Thyroid gland (tissue), 4 donors: ENCODE measurements at places on chromosomes 4 and X. TPM values are rescaled to one million over a fixed set of nuclear protein-coding genes. Genes with fewer than 3 reads are reported as not detected.

The MRFAP1L1 gene
- total RNA-seq, result 93.9 TPM

The ZXDB gene
- total RNA-seq, result 13.4 TPM

The PLK4 gene
- 1.2 TPM for total RNA-seq

The RTL9 gene
- 0.54 TPM for total RNA-seq

The GPM6B gene
- 6.1 TPM for total RNA-seq

The ASB5 gene
- total RNA-seq, result not detected

- peaks cover 8% of the 10 kb centered on the region for H3K4me1 ChIP-seq
- no peaks in the 10 kb centered on the region for H3K36me3 ChIP-seq
- H3K4me3 ChIP-seq, result no peak overlapping the region
- no peaks in the 10 kb centered on the region for H3K27me3 ChIP-seq
- no peak overlapping the region for H3K27ac ChIP-seq
- no peak for DNase-seq
Measured at GRCh38 chr4:184980261-184980660, 38.0 kb upstream of the HELT start.

DNA sequence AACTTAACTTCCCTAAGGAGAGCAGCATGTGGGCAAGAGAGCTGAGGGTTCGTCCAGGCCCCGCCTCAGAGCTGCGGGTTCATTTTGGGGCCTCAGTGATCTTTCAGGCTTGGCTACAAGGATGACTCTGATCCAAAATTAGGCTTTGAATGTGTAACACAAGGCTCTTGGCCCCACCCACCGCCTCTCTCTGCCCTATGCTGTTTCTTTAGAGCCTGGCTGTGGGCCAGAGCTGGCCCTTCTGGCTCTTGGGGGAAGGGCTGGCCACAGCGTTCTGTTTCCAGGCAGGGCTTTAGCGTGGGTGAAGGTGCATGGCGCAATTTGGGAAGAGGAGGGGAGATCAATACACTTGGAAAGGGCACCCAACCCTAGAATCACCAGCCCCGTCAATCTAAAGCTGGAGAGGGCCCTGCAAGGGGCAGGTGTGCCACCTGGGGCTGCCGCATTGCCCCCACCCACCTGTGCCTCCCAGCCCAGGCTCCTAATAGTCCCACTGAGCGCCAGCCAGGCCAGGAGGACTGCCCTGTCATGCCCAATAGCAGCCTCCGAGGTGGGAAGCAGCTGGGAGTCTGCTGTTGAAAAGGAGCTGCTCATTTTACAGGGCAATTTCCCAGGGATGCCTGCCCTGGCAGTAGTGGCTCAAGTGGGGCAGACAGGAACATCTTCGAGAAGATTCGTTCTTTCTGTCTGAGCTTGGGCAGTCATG is 84.5 kb upstream of the MAML3 start:
- H3K27ac ChIP-seq, result peak overlapping the region; percentile 87
- peaks cover 30% of the 10 kb centered on the region for H3K4me1 ChIP-seq
- no peaks in the 10 kb centered on the region for H3K27me3 ChIP-seq
- no peaks in the 10 kb centered on the region for H3K36me3 ChIP-seq

DNA sequence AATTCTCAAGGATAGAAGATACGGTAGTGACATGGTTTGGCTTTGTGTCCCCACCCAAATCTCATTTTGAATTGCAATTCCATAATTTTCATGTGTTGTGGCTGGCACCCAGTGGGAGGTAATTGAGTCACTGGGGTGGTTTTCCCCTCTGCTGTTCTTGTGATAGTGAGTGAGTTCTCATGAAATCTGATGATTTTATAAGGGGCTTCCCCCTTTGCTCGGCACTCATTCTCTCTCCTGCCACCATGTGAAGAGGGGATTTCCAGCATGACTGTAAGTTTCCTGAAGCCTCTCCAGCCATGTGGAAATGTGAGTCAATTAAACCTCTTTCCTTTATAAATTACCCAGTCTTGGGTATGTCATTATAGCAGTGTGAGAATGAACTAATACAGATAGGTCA is 8.5 kb upstream of the SPANXN4 start:
- no peaks in the 10 kb centered on the region for H3K27me3 ChIP-seq
- no peak overlapping the region for H3K4me3 ChIP-seq
- no peaks in the 10 kb centered on the region for H3K36me3 ChIP-seq
- DNase-seq, result no peak
- H3K27ac ChIP-seq, result no peak overlapping the region
- H3K4me1 ChIP-seq, result no peaks in the 10 kb centered on the region

DNA sequence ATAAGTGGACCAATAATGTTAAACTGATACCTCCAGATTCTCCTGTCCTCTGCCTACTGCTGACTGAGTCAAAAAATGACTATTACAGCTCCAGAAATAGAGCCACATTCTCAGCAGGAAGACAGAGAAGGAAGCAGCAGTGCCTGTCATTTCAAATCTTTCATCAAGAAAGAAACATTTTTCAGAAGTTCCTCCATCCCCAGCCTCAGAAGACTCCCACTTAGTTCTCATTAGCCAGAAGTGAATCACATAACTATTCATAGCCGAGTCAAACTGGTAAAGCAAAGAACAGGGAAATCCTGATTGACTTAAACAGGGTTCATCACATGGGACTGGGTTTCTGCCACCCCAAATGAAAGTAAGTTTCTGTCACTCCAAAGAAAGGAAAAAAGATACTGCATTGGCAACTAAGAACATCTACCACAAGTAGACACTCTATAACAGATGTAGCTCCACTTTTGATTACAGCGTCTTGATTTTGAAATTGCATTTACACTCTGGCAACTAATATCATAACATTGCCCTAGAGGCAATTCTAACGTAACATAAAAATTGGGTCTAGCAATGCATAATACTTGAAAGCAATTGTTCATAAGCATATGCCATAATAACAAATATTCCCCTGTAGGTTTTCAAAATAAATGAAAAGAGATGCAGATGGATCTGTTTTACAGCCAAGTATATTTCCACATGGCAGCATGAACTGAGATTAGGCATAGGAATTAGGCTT is 599.8 kb downstream of the GALNTL6 start:
- H3K4me1 ChIP-seq, result no peaks in the 10 kb centered on the region
- DNase-seq, result no peak
- H3K36me3 ChIP-seq, result no peaks in the 10 kb centered on the region
- no peak overlapping the region for H3K4me3 ChIP-seq

GRCh38 chr4:38803833-38804653 is 548 bp downstream of the TLR1 start:
- DNase-seq, result no peak
- H3K4me1 ChIP-seq, result peaks cover 5% of the 10 kb centered on the region
- H3K27me3 ChIP-seq, result no peaks in the 10 kb centered on the region
- H3K36me3 ChIP-seq, result no peaks in the 10 kb centered on the region

DNA sequence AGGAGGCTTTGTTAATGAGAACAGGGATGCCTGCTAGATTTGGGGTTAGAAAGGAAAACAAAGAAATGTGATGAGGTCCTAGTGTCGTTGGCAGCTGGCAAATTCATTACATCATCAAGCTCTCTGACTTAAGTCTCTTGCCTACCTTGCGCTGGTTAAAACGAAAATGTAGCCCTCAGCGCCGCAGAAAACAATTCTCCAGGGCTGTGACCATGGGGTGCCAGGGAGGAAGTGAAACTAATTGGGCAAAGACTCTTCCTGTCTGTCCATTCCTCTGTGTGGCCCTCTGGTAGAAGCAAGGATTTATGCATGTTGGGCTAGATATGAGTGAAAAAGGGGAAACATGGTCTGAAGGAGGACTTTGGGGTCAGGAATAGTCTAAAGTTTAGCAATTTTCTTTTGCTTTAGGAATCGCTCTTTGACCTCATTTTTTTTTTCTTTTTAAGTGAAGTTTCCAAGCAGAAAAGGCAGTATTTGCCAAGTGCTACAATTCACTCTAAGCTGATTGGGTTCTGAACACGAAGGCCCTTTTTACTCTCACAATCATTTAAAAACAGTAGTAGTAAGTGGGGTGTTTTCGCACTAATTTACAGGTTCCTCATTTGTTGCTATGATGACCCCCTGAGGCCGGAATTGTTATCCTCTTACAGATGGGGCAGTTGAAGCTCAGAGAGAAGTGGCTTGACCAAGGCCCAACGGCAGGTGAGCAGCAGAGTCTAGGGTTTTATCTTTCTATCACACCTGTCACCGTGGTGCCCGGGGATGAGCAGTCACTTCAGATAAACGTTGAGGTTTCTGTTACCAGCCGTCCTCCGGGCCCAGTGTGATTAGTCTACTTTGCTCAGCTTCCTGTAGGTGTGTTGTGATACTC is 27.3 kb upstream of the CHRNA9 start:
- H3K27ac ChIP-seq, result no peak overlapping the region
- no peaks in the 10 kb centered on the region for H3K27me3 ChIP-seq
- no peaks in the 10 kb centered on the region for H3K36me3 ChIP-seq
- H3K4me3 ChIP-seq, result no peak overlapping the region
- no peak for DNase-seq
- peaks cover 23% of the 10 kb centered on the region for H3K4me1 ChIP-seq

GRCh38 chr4:61520681-61521160 is 320.6 kb downstream of the ADGRL3 start:
- no peak overlapping the region for H3K27ac ChIP-seq
- no peak for DNase-seq
- H3K27me3 ChIP-seq, result no peaks in the 10 kb centered on the region

- DNase-seq, result no peak
- H3K4me1 ChIP-seq, result peaks cover 3% of the 10 kb centered on the region
Measured at GRCh38 chrX:74249963-74250362, 54.0 kb upstream of the ZCCHC13 start.

DNA sequence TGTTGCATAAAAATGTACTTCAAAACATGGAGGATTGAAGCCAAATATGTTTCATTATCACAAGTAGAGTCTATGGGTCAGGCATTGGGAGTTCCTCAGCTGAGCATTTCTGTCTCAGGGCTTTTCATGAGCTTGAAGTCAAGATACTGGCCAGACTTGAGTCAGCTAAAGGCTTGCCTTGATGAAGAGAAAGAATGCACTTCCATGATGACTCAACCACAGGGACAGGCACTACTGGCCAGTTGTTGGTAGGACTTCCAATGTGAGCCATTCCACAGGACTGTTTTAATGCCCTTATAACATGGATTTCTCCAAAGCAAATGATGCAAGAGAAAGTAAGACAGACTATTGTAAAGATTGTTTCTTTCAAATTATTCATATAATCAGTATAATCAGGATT is 895.6 kb downstream of the RAB28 start:
- no peaks in the 10 kb centered on the region for H3K4me1 ChIP-seq
- H3K27me3 ChIP-seq, result no peaks in the 10 kb centered on the region
- H3K4me3 ChIP-seq, result no peak overlapping the region
- H3K36me3 ChIP-seq, result no peaks in the 10 kb centered on the region
- no peak overlapping the region for H3K27ac ChIP-seq

- H3K36me3 ChIP-seq, result no peaks in the 10 kb centered on the region
- no peak for DNase-seq
- H3K4me3 ChIP-seq, result no peak overlapping the region
- H3K4me1 ChIP-seq, result no peaks in the 10 kb centered on the region
- no peak overlapping the region for H3K27ac ChIP-seq
- H3K27me3 ChIP-seq, result no peaks in the 10 kb centered on the region
Measured at GRCh38 chrX:131818297-131818936, 204.7 kb upstream of the STK26 start.

DNA sequence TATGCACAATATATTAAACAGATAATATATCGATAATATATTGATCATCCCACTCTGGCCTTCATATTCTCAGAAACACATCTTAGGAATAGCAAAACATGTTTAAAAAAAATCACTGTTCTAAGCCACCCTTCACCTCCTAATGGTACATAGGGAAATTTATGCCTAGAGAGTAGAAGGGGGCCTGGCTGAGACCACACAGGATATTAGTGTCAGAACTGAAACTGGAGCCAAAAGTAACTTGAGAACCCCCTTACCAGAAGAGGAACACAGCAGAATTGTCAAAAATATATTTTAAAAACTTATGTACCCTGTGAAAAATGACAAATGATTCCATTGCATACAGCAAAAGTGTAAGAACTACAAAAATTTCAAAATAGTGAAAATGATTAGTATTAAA is 173.1 kb downstream of the VSIG4 start:
- H3K27ac ChIP-seq, result no peak overlapping the region
- no peaks in the 10 kb centered on the region for H3K4me1 ChIP-seq
- DNase-seq, result no peak
- H3K27me3 ChIP-seq, result no peaks in the 10 kb centered on the region

- H3K27me3 ChIP-seq, result no peaks in the 10 kb centered on the region
- H3K36me3 ChIP-seq, result no peaks in the 10 kb centered on the region
- no peak overlapping the region for H3K4me3 ChIP-seq
- H3K4me1 ChIP-seq, result no peaks in the 10 kb centered on the region
Measured at GRCh38 chr4:19944251-19944650, 307.5 kb upstream of the SLIT2 start.

GRCh38 chr4:140875746-140876452 is 119.7 kb upstream of the TBC1D9 start:
- no peak overlapping the region for H3K27ac ChIP-seq
- DNase-seq, result no peak
- peaks cover 3% of the 10 kb centered on the region for H3K4me1 ChIP-seq
- no peaks in the 10 kb centered on the region for H3K27me3 ChIP-seq
- H3K36me3 ChIP-seq, result no peaks in the 10 kb centered on the region
- no peak overlapping the region for H3K4me3 ChIP-seq

DNA sequence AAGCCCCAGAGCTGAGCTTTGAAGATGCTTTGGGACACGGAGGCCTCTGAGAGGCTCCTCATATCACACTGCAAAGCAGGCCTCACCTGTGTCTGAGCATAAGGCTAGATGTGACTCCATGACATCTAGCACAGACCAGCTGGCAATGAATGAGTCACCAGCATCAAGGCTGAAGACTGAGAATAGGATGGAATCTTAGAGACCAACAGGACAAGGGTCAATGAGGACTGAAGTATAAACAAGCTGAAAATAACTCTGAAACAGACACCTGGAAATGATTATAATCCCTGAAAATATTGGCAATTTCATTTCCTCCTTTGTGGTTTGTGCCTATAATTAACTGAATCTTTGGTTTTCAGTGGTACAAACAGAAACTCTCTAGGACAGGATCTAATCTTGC is 87.1 kb upstream of the PRPS1 start:
- H3K4me1 ChIP-seq, result no peaks in the 10 kb centered on the region
- H3K27ac ChIP-seq, result no peak overlapping the region
- H3K36me3 ChIP-seq, result no peaks in the 10 kb centered on the region
- H3K27me3 ChIP-seq, result no peaks in the 10 kb centered on the region
- H3K4me3 ChIP-seq, result no peak overlapping the region

- no peaks in the 10 kb centered on the region for H3K36me3 ChIP-seq
- H3K27me3 ChIP-seq, result no peaks in the 10 kb centered on the region
- no peak for DNase-seq
- no peak overlapping the region for H3K4me3 ChIP-seq
- H3K27ac ChIP-seq, result no peak overlapping the region
Measured at GRCh38 chr4:38177035-38177546, 216.9 kb downstream of the PTTG2 start.

DNA sequence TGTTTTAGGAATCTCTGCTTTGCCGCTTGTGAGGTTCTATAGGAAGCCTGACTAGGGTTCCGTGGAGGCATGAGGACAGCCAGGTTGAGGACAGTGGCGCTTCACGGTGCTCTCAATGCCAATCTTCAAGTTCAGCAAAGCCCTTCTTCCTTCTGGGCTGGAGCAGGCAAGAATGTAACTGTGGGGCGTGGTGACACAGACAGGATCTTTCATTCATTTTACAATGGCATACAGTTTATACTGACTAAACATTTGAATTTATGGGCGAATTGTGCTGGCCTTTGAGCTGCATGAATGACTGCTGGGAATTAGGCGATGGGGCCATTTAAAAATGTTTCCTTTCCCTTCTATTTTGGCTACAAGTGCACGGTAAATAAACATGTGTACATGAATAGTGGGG is 2.9 kb upstream of the NHS start:
- no peak overlapping the region for H3K4me3 ChIP-seq
- H3K27me3 ChIP-seq, result no peaks in the 10 kb centered on the region
- no peaks in the 10 kb centered on the region for H3K36me3 ChIP-seq

- no peaks in the 10 kb centered on the region for H3K36me3 ChIP-seq
- no peak overlapping the region for H3K27ac ChIP-seq
- H3K27me3 ChIP-seq, result no peaks in the 10 kb centered on the region
Measured at GRCh38 chr4:78990938-78991810, 51.9 kb upstream of the PAQR3 start.
